A549 treated with dexamethasone at 1 μM for 4 hours (cell line): ENCODE measurements at places on chromosomes 12 and 14. TPM values are rescaled to one million over a fixed set of nuclear protein-coding genes. Genes with fewer than 3 reads are reported as not detected.

The JPH4 gene
- 0.07 to 0.14 TPM (median 0.13 TPM) in 5 replicates for total RNA-seq

The AJUBA gene
- total RNA-seq = 28.8 to 36.7 TPM (median 33.7 TPM) in 5 replicates

The NGB gene
- total RNA-seq = 0.05 TPM in 1 of 5 replicates, not detected in the others

The FGD4 gene
- 18.6 to 31.4 TPM (median 23.7 TPM) in 5 replicates for total RNA-seq

The PARPBP gene
- total RNA-seq = 18.2 to 21.0 TPM (median 18.8 TPM) in 5 replicates

The CCDC196 gene
- not detected in 5 replicates for total RNA-seq

The TTC6 gene
- 0.27 to 0.52 TPM (median 0.45 TPM) in 5 replicates for total RNA-seq

The PLCZ1 gene
- not detected in 5 replicates for total RNA-seq

The CFAP251 gene
- 1.1 to 1.5 TPM (median 1.3 TPM) in 5 replicates for total RNA-seq

The MYL2 gene
- 0.91 to 1.7 TPM (median 0.96 TPM) in 5 replicates for total RNA-seq

The TNFAIP2 gene
- 215 to 308 TPM (median 294 TPM) in 5 replicates for total RNA-seq

The HCAR3 gene
- 0.06 to 0.11 TPM in 2 of 5 replicates, not detected in the others for total RNA-seq

The RASSF8 gene
- 6.9 to 15.2 TPM (median 13.1 TPM) in 5 replicates for total RNA-seq

The CMKLR1 gene
- 0.02 to 0.11 TPM (median 0.05 TPM) in 3 of 5 replicates, not detected in the others for total RNA-seq

The CLSTN3 gene
- 8.5 to 16.6 TPM (median 14.8 TPM) in 5 replicates for total RNA-seq

The SLC2A14 gene
- 0.39 to 1.1 TPM (median 0.78 TPM) in 5 replicates for total RNA-seq

The LHX5 gene
- 0.05 to 0.08 TPM (median 0.06 TPM) in 3 of 5 replicates, not detected in the others for total RNA-seq

The RERGL gene
- not detected in 5 replicates for total RNA-seq

The CBLN3 gene
- 0.84 to 1.3 TPM (median 1.0 TPM) in 5 replicates for total RNA-seq

The RND1 gene
- 2.6 to 4.7 TPM (median 3.1 TPM) in 5 replicates for total RNA-seq

The KCNH3 gene
- 1.2 to 2.2 TPM (median 2.1 TPM) in 5 replicates for total RNA-seq

The KLRG1 gene
- 1.1 to 2.0 TPM (median 1.5 TPM) in 5 replicates for total RNA-seq

The OR4K15 gene
- not detected in 5 replicates for total RNA-seq

The LUM gene
- 0.21 to 0.48 TPM (median 0.31 TPM) in 5 replicates for total RNA-seq

The ITFG2 gene
- total RNA-seq = 11.6 to 19.2 TPM (median 15.4 TPM) in 5 replicates

The KRT74 gene
- not detected in 5 replicates for total RNA-seq

The TAS2R20 gene
- total RNA-seq = 0.06 to 0.12 TPM (median 0.11 TPM) in 3 of 5 replicates, not detected in the others

The SERPINA9 gene
- not detected in 5 replicates for total RNA-seq

The MYRFL gene
- total RNA-seq = 0.07 TPM in 1 of 5 replicates, not detected in the others

The EID3 gene
- 4.5 to 7.2 TPM (median 5.3 TPM) in 5 replicates for total RNA-seq

The NKX2-8 gene
- total RNA-seq = 1.7 to 3.8 TPM (median 2.8 TPM) in 5 replicates

The FAM186B gene
- 0.07 to 0.16 TPM (median 0.12 TPM) in 4 of 5 replicates, not detected in the other for total RNA-seq

The NELL2 gene
- total RNA-seq = 0.09 to 0.33 TPM (median 0.22 TPM) in 5 replicates

The ALX1 gene
- total RNA-seq = 3.9 to 5.6 TPM (median 4.4 TPM) in 5 replicates

The ZNF385A gene
- total RNA-seq = 12.3 to 23.4 TPM (median 22.5 TPM) in 5 replicates

The NOS1 gene
- total RNA-seq = 0.34 to 0.70 TPM (median 0.62 TPM) in 5 replicates

The FOXA1 gene
- 4.2 to 7.4 TPM (median 6.5 TPM) in 5 replicates for total RNA-seq

The INHBC gene
- total RNA-seq = not detected in 5 replicates

The ERP27 gene
- total RNA-seq = not detected in 5 replicates

The NRIP2 gene
- not detected in 5 replicates for total RNA-seq

The NPAS3 gene
- total RNA-seq = not detected in 5 replicates

The C12orf50 gene
- total RNA-seq = 0.06 to 0.08 TPM in 2 of 5 replicates, not detected in the others

The MIP gene
- 0.15 TPM in 1 of 5 replicates, not detected in the others for total RNA-seq

The YBX3 gene
- total RNA-seq = 248 to 287 TPM (median 273 TPM) in 5 replicates

The NTS gene
- 51.3 to 83.4 TPM (median 63.5 TPM) in 5 replicates for total RNA-seq

The RGS6 gene
- total RNA-seq = 0.04 TPM in 1 of 5 replicates, not detected in the others

The PMEL gene
- total RNA-seq = 0.53 to 1.1 TPM (median 0.67 TPM) in 5 replicates

The SMCO2 gene
- total RNA-seq = 0.11 to 0.24 TPM in 2 of 5 replicates, not detected in the others

The KRT6A gene
- total RNA-seq = 11.5 to 16.2 TPM (median 14.0 TPM) in 5 replicates

The DAO gene
- not detected in 5 replicates for total RNA-seq

The SLC6A12 gene
- total RNA-seq = 0.99 to 1.5 TPM (median 1.2 TPM) in 5 replicates

The KERA gene
- not detected in 5 replicates for total RNA-seq

The ZC2HC1C gene
- total RNA-seq = 5.0 to 6.7 TPM (median 6.1 TPM) in 5 replicates

The TSPAN19 gene
- total RNA-seq = 0.13 TPM in 1 of 5 replicates, not detected in the others

The GLT8D2 gene
- total RNA-seq = 0.16 to 0.29 TPM (median 0.28 TPM) in 5 replicates

The DBX2 gene
- total RNA-seq = not detected in 5 replicates
